GM12891 (cell line): ENCODE measurements at places on chromosomes 2 and 18.

DNA sequence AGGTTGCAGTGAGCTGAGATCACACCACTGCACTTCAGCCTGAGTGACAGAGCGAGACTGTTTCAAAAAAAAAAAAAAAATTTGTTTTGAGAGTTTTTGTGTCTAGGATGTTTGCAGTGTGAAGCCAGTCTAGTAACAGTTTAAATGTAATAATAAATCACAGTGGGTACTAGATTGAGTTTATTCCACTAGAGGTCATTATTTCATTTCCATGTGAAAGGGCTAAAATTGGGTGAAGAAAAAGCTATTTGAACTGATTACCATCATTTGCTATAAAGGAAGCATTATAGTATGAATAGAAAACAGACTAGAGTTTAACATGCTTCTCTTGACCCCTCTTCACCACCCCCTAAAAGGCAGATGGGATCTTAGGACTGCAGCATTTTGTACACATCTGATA lies 20.3 kb downstream of the SNRPD1 start:
- DNase-seq: no peak

DNA sequence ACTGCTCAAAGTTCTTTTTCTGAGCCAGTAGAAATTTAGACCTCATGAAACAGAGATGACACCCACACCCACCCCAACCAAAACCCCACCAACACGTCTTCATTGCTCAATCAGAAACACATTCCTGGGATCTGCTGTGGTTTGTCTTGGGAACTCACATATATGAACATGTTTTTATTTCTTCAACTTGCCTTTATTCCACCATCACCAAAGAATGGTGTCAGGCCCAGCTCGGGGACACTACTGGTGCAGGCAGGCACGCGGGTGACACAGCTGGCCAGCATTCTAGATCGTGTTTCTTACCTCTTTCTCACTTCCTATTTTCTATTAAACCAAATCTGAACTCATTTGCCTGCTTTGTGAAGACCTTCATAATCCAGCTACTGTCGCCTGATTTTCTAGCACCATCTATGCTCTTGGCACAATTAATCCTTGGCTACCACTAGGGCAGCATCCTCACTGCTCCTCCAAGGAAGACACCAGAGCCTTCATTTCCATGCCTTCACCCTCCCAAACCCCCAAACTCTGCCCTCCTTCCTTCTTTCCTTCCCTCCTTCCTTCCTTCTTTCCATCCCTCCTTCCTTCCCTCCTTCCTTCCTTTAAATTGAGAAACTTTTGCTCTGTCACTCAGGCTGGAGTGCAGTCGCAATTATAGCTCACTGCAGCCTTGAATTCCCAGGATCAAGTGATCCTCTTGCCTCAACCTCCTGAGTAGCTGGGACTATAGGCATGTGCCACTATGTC lies 157.1 kb downstream of the BCL2 start:
- DNase-seq: no peak

- no peak for DNase-seq
Observed at GRCh38 chr2:176202491-176202890, 14.0 kb downstream of the HOXD1 start.

DNA sequence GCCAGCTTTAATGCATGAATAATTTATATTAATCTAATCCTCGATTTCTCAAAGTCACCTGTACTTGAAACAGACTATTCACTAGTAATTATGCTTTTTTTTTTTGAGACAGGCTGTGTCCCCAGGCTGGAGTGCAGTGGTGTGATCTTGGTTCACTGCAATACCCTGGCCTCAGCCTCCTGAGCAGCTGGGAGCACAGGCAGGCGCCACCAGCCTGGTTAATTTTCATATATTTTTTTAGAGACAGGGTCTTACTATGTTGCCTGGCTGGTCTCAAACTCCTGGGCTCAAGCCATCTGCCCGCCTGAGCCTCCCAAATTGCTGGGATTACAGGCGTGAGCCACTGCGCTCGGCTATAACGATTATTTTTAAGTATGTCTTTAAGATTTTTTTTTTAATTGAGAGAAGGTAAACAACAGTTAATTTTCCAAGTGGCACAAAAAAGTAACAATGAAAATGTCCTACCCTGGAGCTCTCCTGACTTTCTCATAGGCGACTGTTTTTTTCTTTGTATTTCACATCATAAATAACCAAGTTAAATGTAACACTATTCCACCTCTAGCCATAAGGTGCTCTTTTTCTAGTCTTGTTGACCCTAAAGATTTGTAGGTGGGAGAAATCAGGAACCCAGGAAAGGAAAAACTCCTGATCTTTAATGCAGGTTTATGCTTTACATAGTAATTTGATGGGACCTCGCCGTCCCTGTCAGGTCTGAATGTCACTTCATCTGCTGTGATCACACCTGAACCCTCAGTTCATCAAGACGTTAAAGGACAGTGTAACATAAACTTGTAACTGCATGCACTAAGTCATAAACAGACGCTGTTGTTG lies 1.3 kb upstream of the ANKRD12 start:
- DNase-seq: no peak

DNA sequence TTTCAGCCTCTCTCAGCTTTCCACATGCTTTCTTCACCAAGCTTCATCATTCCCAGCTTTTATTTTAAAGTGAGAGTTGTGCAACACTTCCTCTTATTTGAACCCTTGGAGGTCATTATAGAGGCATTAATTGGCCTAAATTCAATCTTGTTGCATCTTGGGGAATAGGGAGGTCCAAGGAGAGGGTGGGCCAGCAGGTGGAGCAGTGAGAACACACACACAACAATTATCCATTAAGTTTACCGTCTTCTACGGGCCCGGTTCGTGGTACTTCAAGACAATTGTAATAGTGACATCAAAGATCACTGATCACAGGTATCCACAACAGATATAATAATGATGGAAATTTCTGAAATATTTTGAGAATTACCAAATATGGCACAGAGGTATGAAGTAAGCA lies 457.2 kb upstream of the SMIM21 start:
- no peak for DNase-seq

GRCh38 chr2:80329491-80329890 lies 24.9 kb upstream of the LRRTM1 start:
- DNase-seq: no peak

DNA sequence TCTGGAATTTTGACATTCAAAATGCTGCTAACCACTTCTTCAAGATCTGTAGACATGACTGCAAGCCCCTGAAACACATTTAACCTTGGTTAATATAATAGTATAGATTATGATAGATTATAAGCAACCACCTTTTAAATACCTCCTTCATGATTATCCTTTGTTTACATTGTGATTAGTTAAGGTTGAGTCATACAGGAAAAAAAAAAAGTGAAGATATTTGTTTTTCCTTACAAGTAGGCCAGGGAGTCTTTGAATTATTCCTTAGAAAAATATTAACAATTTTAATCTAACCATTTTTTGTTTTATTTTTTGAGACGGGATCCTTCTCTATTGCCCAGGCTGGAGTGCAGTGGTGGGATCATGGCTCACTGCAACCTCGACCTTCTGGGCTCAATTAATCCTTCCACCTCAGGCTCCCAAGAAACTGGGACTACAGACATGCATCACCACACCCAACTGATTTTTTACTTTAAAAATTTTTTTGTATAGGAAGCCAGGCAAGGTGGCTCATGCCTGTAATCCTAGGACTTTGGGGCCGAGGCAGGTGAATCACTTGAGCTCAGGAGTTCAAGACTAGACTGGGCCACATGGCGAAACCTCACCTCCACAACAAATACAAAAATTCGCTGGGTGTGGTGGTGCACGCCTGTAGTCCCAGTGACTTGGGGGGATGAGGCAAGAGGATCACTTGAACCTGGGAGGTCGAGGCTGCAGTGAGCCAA lies 99.4 kb downstream of the SLC39A10 start:
- no peak for DNase-seq
